ENCODE measurements at places on chromosomes 11 and 22. TPM values are rescaled to one million over a fixed set of nuclear protein-coding genes. Genes with fewer than 3 reads are reported as not detected.

DNA sequence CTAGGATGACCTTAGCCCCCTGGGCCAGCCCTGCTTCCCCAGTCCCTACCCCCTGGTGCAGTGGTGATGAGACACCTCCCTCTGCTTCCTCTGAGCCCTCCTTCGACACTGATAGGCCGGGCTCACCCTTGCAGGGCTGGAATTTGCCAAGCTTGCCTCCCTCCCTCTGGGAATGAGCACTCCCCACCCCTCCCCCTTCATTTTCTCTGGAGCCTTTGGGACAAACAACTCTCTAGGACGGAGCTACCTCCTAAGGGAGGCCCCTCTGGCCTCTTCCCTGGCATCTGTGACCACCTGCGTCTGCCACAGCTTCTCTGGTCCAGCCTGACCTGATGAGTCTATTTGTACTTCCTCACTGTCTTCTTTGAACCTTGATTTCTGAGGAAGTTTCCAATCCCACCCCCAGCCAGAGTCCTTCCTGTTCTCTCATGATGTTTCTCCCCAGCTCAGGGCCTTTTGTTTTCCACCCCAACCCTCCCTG lies 53.3 kb upstream of the ADA2 start:
- H3K27me3 ChIP-seq: no peaks in the 10 kb centered on the region
- peaks cover 10% of the 10 kb centered on the region for H3K4me1 ChIP-seq
- H3K27ac ChIP-seq: no peak overlapping the region
- DNase-seq: no peak
- H3K4me3 ChIP-seq: no peak overlapping the region

GRCh38 chr11:122265981-122266380 lies 150.0 kb upstream of the BLID start:
- no peak overlapping the region for H3K4me3 ChIP-seq
- DNase-seq: no peak
- H3K27me3 ChIP-seq: no peaks in the 10 kb centered on the region
- H3K27ac ChIP-seq: no peak overlapping the region

DNA sequence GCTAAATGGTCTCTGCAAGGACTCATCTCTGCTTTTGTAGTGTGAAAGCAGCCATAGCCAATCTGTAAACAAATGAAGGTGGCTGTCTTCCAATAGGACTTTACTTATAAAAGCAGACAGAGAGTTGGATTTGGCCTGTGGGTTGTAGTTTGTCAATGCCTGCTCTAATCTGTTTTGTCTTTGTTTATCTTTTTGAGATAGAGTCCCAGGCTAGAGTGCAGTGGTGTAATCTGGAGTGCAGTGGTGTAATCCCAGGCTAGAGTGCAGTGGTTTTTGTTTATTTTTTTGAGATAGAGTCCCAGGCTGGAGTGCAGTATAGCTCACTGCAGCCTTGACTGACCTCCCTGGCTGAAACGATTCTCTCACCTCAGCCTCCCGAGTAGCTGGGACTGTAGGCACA lies 8.6 kb downstream of the PPP6R3 start:
- peaks cover 85% of the 10 kb centered on the region for H3K4me1 ChIP-seq
- H3K27me3 ChIP-seq: no peaks in the 10 kb centered on the region
- H3K36me3 ChIP-seq: no peaks in the 10 kb centered on the region
- no peak overlapping the region for H3K27ac ChIP-seq

DNA sequence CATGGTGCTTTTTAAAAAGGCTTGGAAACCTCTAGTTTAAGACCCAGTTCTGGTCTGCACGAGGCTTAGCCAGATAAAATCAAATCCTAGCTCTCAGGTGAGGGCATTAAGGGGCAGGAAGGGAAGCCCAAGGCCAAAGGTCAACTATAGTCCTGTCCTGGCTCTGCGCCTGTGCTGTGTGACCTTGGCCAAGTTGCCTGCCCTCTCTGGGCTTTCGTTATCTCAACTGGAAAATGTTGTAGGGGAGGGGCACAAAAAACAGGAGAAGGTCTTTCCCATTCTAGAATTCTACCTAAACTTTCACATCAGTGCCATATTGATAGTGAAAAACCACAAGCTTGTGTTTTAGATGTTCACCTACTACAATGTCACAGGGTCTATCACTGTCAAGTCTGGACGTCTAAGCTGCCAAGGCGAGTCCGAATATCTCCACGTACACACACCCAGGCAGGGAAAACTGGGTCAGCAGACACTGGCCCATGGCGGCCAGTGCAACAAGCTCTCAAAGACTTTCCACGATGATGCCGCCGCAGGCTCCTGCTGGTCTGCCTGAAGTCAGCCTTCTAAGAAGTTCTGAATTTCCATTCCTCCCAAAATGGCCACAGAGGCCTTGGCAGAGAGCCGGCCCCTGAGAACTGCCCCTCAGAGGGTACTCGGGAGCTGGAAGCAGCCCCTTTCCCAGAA lies 18.0 kb downstream of the MN1 start:
- H3K27ac ChIP-seq: no peak overlapping the region
- H3K27me3 ChIP-seq: no peaks in the 10 kb centered on the region
- no peaks in the 10 kb centered on the region for H3K4me1 ChIP-seq
- H3K4me3 ChIP-seq: no peak overlapping the region

DNA sequence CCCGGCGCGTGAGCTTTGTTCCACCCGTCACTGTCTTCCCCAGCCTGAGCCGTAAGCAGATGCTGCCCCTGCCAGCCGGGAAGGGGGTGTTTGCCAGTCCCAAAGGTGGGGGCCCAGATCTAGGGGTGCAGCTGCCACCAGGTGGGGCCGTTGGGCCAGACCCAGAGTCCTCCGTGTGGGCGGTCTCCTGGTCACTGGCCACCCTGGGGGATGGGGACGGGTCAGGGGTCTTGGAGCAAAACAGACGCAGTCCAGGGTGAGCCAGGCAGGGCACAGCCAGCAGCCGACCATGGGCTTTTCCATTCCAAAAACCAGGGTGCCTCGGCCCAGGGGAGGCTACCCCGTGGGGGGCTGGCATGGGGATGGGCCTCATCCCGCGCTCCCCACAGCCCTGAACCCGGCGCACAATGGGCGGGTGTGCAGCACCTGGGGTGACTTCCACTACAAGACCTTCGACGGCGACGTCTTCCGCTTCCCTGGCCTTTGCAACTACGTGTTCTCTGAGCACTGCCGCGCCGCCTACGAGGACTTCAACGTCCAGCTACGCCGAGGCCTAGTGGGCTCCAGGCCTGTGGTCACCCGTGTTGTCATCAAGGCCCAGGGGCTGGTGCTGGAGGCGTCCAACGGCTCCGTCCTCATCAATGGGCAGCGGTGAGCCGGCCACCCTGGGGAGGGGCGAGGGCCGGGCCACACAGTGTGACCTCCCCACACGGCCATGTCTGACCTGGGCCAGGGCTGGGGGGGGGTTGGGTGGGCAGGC lies 3.5 kb downstream of the MUC5B start:
- no peak overlapping the region for H3K27ac ChIP-seq
- H3K4me3 ChIP-seq: no peak overlapping the region
- no peak for DNase-seq
- no peaks in the 10 kb centered on the region for H3K4me1 ChIP-seq
- no peaks in the 10 kb centered on the region for H3K36me3 ChIP-seq
- H3K27me3 ChIP-seq: no peaks in the 10 kb centered on the region

DNA sequence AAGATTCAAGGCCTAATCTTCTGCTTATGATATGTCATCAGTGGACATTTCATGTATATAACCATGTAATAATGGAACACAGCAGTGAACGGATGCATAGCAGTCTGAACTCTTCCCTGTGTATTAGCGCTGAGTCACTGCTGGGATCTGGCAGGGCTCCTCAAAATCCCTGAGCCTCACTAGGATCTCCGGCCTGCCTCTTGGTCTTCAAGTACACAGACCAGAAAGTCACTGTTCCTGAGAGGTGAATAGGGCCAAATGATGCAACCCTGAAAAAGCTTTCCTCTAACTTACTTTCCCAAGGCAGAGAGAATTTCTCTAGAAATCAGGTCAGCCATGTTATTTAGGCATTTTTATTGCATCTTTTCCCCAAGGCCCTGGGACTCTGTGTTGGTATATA lies 35.0 kb downstream of the POU2AF1 start:
- no peak overlapping the region for H3K27ac ChIP-seq
- H3K36me3 ChIP-seq: no peaks in the 10 kb centered on the region
- H3K27me3 ChIP-seq: no peaks in the 10 kb centered on the region
- no peaks in the 10 kb centered on the region for H3K4me1 ChIP-seq

GRCh38 chr11:116093481-116094270 lies 589.5 kb upstream of the CADM1 start:
- H3K27me3 ChIP-seq: no peaks in the 10 kb centered on the region
- no peaks in the 10 kb centered on the region for H3K36me3 ChIP-seq
- no peak for DNase-seq
- no peaks in the 10 kb centered on the region for H3K4me1 ChIP-seq
- H3K27ac ChIP-seq: no peak overlapping the region
- no peak overlapping the region for H3K4me3 ChIP-seq

DNA sequence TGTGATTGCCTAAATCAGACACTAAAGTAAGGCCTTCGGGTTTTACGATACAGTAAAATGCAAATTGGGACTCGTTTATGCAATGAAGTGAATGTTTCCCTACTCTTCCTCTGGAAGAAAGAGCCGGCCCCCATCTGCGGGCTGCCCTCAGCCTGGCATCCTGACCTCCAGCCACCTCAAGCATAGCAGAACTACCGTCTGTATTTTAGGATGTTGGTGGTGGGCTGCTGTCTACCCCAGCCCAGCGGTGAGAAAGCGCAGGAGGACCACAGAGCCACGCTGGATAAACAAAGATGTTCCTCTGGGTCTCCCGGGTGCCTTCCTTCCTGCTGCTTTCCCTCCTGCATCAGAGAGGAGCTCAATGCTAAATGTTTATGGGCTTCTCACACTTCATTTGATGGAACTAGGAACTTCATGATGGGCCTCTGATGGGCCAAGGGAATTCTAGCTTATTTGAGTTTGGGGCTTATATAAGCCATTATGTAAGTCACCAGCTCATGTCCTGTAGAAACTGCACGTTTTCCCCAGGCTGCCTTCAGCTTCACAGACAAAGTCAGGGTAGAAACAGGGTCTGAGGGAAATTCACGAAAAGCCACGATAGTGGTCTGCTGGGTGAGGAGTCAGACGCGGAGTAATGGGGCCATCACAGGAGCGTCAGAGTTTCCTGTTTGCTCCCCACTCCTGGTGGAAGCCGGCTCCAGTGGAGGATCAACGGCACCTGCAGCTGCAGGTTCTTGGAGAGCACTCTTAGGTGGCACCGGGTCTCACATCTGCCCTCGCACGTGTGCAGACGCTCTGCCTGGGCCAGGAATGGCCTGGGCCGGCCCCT lies 287.4 kb downstream of the BRD1 start:
- no peaks in the 10 kb centered on the region for H3K36me3 ChIP-seq
- DNase-seq: no peak
- H3K4me1 ChIP-seq: no peaks in the 10 kb centered on the region
- no peak overlapping the region for H3K4me3 ChIP-seq
- H3K27ac ChIP-seq: no peak overlapping the region

- no peak overlapping the region for H3K27ac ChIP-seq
- H3K36me3 ChIP-seq: no peaks in the 10 kb centered on the region
- no peaks in the 10 kb centered on the region for H3K27me3 ChIP-seq
- H3K4me3 ChIP-seq: no peak overlapping the region
- DNase-seq: no peak
Observed at GRCh38 chr11:113363996-113364641, 23.5 kb upstream of the ANKK1 start.

- no peaks in the 10 kb centered on the region for H3K27me3 ChIP-seq
- H3K27ac ChIP-seq: no peak overlapping the region
- H3K4me3 ChIP-seq: no peak overlapping the region
- H3K36me3 ChIP-seq: no peaks in the 10 kb centered on the region
- DNase-seq: no peak
Observed at GRCh38 chr22:43840431-43840830, 21.9 kb downstream of the SULT4A1 start.

- H3K4me1 ChIP-seq: no peaks in the 10 kb centered on the region
- no peak for DNase-seq
- H3K36me3 ChIP-seq: no peaks in the 10 kb centered on the region
- no peak overlapping the region for H3K27ac ChIP-seq
Observed at GRCh38 chr22:37154925-37155712, 5.4 kb upstream of the IL2RB start.

DNA sequence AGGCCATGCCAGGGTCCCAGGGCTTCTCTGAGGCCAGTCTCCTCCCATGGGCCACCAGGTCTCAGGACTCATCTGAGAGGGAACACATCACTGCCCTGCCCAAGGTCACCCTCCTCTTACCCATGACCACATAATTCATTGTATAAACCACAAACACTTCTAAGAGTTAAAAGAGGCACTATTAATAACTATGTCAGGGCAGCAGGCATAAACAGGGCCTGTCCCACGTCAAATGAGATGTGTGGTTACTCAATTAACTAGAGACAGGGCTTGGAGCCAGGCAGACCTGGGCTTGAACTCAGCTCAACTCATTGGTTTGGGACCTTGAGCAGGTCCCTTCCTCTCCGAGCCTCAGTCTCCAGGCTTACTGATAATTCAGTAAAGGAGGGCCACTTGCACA lies 33.1 kb downstream of the ARAP1 start:
- no peaks in the 10 kb centered on the region for H3K27me3 ChIP-seq
- DNase-seq: no peak
- H3K36me3 ChIP-seq: no peaks in the 10 kb centered on the region
- H3K4me3 ChIP-seq: no peak overlapping the region
- H3K4me1 ChIP-seq: peaks cover 70% of the 10 kb centered on the region

DNA sequence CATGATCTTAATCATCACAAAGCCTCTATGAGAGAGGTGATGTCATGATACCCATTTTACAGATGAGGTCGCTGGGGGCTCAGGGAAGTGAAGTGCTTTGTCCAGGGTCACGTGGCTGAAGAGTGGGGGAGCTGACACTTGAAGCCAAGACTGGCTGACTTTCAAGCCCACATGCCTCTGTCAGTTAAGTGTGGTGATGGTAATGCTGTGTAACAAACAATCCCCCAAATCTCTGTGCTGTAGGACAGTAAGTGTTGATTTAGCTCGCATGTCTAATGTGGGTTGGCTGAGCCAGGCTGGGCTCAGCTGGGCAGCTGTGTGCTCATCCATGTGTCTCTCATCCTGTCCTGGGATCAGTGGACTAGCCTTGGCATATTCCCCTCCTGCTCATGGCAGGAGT lies 87.1 kb upstream of the GRK3 start:
- no peak overlapping the region for H3K4me3 ChIP-seq
- no peaks in the 10 kb centered on the region for H3K27me3 ChIP-seq
- H3K4me1 ChIP-seq: no peaks in the 10 kb centered on the region
- no peak overlapping the region for H3K27ac ChIP-seq
- no peak for DNase-seq
- no peaks in the 10 kb centered on the region for H3K36me3 ChIP-seq

- no peak overlapping the region for H3K27ac ChIP-seq
- H3K36me3 ChIP-seq: no peaks in the 10 kb centered on the region
- no peaks in the 10 kb centered on the region for H3K27me3 ChIP-seq
- DNase-seq: no peak
Observed at GRCh38 chr11:82673631-82674030, 60.0 kb downstream of the FAM181B start.

The HDHD5 gene
- total RNA-seq: 39.1 TPM

The KCTD14 gene
- total RNA-seq: 5.2 TPM

The MPZL2 gene
- 22.2 TPM for total RNA-seq

The CCDC117 gene
- total RNA-seq: 23.9 TPM

The RRAS2 gene
- 35.5 TPM for total RNA-seq

The MMP27 gene
- not detected for total RNA-seq

The MFNG gene
- total RNA-seq: 18.1 TPM

The BBS1 gene
- 68.5 TPM for total RNA-seq

The C11orf42 gene
- not detected for total RNA-seq

The CASP5 gene
- 27.5 TPM for total RNA-seq

The MS4A2 gene
- total RNA-seq: 0.80 TPM

The LRRC10B gene
- 2.5 TPM for total RNA-seq

All from Peyer's patch (tissue), 4 donors.